Pons (tissue), 1 donor: ENCODE measurements at places on chromosomes 11 and 22.

DNA sequence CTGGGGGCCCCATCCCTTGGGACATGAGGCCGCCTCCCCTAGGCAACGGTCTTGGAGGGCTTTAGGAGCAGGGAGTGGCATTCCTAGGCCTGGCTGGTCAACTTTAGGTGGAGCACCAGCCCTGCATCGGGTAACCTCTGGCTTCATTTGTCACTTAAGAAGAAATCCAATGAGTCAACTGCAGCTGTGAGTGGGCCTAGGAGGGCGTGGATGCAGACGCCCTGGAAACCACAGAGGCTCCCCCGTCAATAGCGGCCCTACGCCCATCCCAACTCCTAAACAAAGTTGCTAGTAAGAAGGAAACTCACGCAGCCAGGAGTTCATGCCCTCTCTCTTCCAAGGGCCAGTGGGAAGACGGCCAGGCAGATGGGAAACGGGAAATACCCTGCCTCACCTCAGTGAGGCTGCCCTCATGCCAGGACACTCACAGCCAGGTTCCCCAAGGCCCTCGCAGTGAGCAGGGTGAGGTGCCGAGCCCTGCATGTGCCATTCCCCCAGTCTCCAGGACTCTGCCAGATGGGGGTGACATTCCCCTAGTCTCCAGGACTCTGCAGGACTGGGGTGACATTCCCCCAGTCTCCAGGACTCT lies 20.8 kb downstream of the BID start:
- no peak for DNase-seq

DNA sequence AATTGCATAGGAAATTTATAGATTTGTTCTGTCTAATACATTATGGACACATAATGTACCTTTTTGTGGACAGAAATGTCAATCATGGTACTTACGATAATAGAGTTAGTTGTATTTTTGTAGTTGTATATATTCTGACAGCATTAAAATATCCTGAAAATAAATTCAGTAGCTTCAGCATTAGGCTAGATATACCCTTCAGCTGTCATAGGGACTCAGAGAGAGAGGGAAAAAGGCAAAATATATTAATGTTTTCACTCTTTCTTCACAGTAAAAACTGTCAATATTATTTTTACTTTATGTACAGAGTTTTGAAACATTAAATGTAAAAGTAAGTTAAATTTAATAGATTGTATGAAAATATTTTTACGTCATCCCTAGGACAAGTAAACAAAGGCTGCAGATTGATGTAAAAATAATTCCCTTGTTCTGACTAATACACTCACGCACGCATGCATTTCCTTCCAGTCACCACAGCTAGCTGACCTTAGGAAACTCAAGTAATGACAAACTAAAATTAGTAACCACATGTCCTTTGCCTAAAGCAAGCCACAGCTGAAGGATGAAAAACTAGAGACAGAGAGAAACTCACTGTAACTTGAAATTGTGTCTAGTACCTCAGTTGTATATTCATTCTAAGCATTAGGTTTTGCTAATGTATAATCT lies 104.7 kb upstream of the CARD18 start:
- DNase-seq, result peak; percentile 15

DNA sequence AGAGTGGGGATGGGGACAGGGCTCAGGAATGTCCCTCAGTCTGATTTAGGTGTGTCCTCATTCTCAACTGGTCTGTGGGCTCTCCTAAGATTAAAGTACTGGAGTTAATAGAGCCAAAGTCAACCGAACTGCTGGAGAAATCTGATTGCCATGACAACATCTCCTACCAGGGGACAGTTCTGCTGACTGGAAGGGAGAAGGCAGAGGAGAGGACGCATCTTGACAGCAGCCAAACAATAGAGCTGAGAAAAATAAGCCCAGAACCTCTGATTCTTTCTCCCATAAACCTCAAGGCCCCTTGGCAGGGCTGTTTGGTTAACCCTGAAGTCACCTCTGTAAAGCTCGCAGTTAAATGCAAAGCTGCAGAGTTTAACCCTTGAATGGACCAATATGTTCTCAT lies 2.8 kb downstream of the KCTD14 start:
- DNase-seq, result no peak

GRCh38 chr11:111766834-111767142 lies 599 bp upstream of the PPP2R1B start:
- DNase-seq, result peak; percentile 26

DNA sequence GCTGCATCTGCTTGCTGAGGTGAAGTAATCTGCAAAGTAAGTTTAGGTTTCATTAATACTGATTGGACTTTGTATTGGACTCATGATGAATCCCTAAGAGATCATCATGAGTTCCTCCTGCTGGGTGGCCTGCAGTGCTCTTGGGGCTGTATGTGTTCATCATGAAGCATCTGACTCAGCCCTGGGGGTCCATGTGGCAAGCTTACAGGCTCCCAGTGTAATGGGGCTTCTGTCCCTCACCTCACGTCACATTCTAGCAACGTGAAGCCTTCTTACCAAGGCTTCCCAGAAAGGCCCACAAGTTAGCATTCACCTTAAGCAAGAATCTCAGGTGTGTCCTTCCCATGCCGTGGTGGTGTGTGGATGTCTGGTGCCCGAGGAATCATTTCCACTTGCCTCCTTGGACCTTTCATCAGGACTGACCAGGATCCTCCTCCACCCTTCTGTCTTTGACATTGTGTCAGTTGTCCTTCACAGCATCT lies 23.7 kb downstream of the CRKL start:
- no peak for DNase-seq

GRCh38 chr11:122345586-122345985 lies 229.6 kb upstream of the BLID start:
- DNase-seq, result no peak

- no peak for DNase-seq
These were observed 9.4 kb upstream of the CASP12 start for GRCh38 chr11:104907521-104908185.

DNA sequence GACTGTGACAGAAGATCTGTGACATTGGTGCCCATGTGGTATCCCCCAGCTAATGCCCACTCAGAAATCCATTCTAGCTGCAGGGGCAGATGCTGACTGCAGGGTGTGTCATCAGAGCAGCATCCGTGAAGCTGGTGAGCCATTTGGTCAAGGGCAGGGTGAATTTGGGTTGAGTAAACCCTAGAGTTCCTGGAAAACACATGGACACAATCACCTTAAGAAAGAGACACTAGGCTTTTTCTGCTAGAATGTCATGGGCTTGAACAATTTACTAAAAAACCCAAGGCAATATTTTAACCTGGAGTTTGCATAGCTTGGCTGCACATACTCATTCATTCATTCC lies 100.0 kb downstream of the ADAMTS15 start:
- no peak for DNase-seq

- DNase-seq, result no peak
These were observed 77.2 kb downstream of the KCNQ1 start for GRCh38 chr11:2521733-2522630.

- no peak for DNase-seq
These were observed 46.4 kb downstream of the MCM5 start for GRCh38 chr22:35446365-35446764.

DNA sequence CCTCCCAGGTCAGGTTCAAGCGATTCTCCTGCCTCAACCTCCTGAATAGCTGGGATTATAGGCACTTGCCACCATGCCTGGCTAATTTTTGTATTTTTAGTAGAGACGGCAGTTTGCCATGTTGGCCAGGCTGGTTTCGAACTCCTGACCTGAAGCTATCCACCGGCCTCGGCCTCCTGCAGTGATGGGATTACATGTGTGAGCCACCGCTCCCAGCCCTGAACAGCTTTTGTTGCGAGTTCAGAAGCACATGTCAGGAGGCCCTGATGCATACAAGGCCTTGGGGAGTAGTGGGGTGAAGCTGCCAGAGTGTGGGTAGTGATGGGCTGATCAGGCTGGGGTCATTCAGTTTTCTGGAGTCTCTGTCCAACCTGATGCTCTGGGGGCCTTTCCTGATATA lies 117.0 kb upstream of the C11orf87 start:
- no peak for DNase-seq

- no peak for DNase-seq
These were observed 19.9 kb upstream of the MYOD1 start for GRCh38 chr11:17699147-17700114.

DNA sequence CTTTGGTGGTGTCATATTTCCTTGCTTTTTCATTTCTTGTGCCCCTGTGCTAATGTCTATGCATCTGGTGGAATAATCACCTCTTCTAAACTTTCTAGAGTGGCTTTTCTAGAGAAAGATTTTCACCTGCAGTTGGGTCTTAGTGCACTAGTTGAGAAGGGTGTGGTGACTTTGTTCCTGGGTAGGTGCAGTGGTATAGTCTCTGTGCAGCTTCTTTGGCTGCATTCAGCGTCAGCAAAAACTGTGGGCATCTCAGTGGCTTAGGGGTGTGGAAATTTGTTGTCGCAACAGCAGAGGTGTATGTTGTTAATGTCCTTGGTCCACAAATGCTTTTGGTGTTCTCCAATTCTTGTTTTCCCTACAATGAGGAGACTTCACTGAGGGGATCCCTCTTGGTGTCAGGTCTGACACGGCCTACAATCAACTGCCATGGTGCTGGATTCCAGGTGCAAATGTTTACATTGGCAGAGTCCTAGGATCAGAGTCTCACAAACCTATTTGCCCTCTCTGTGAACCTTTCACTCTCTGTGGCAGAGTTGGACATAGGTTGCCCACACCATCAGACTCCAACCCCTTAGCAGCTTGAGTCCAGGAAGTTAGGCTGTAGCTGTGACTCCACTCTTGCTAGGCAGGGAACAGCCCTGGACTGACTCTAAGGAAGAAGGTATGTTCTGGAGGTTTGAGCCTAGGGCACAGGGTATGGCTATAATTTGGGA lies 48.8 kb downstream of the GDPD4 start:
- no peak for DNase-seq

DNA sequence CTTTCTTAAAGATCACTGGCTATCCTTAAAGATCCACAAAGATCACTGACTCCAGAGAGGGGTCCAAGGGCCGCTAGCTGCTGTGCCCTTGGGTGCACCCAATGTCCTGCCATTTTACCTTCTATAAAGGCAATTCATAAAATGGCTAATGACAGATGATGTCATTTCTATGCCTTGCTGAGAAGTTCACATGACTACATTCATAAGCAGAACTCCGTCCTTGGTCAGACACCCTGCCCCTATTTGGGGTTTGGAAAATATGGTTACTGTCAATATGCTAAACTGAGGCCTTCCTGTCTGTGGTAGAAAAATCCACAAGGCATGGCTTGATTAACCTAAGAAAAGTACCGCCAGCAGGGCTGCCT lies 60.9 kb upstream of the BMAL1 start:
- no peak for DNase-seq

DNA sequence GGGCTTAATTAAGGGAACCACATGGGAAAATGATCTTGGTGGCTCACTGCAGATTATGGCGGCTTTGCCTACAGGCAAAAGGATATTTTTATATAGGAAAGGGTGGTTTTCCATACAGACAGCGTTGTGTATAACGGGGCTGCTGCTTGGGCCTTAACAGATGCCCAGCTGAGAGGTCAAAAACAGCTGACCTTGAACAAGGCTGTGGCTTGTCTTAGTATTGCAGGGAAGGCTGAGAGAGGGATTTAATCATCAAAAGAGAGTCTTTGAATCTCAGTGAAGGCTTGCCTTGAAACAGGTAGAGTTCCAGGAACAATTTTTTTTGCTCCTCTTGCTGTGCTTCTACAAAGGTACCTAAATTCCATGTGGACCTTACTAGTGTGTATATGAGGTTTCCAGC lies 301.6 kb upstream of the C11orf87 start:
- no peak for DNase-seq

DNA sequence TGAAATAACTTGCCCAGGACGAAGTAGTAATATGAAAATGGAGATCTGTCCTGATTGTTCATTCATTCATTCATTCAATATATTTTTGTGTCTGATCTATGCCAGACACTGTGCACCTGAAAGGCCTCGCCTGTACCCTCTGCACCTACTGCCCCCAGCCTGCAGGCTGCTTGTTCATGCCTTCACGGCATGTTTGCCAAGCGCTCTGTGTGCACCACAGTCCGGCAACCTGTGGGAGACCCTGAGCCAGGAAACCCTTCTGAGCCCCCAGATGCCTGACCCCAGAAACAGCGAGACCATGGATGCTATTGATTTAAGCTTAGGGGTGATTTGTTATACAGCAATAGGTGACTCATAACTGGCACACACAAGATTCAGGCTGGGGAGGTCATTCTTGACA lies 47.0 kb downstream of the RTL6 start:
- DNase-seq, result no peak

GRCh38 chr22:31367426-31367825 lies 21.3 kb upstream of the PATZ1 start:
- peak; percentile 11 for DNase-seq

- DNase-seq, result peak; percentile 60
These were observed 6.3 kb upstream of the FADS3 start for GRCh38 chr11:61897387-61898246.

DNA sequence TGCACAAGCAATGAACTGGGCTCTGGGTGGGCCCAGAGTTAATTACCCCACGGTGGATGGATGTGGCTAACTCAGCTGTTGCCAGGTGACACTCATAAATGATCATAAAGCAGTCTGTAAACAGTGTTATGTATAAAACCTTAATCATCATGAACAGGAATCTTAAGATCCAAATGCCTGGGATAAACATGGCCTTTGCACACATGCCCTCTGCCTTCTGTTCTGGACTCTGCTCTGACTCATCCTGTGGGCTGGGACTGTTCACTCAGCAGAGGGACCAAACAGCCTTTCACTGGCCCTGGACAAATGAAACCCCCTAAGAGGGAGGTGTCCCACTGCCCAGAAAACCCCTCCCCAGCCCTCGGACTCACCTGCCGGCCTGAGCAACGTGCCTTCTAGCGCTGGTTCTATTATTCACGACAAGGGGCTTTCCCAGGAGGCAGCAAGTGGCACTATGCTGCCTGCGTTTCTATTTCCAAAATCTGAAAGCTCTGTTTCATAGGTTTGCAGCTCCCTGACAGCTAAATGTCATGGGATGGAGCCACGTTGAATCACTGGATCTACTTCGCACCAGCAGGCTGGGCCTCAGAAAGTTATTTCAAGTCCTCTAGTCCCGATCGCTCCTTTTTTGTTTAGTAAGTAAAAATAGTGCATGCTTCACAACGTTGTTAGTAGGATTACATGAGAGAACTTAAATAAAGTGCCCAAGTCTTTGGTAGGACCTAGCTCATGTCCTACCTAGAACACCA lies 53.0 kb downstream of the LARGE1 start:
- DNase-seq, result no peak

GRCh38 chr22:45804986-45805325 lies 133.3 kb downstream of the ATXN10 start:
- no peak for DNase-seq

DNA sequence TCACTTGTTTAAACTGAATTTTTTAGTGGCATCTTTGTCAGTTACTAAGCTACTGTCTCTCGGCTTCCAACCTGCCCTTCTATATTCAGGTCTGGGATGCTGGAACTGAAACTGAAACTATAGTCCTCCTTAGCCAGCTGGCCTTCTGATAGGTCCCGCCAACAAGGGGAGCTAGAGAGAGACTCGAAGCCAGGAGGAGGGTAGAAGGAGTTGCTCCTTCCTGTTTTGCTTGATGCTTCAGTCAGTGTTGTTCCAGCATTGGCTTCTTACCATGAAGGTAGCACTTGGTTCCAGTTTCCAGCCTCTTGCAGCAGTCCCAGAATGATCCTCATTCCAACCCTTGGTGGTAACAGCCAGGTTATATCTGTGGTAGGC lies 32.9 kb upstream of the HORMAD2 start:
- DNase-seq, result no peak
